ENCODE measurements at places on chromosomes 5 and 9.

DNA sequence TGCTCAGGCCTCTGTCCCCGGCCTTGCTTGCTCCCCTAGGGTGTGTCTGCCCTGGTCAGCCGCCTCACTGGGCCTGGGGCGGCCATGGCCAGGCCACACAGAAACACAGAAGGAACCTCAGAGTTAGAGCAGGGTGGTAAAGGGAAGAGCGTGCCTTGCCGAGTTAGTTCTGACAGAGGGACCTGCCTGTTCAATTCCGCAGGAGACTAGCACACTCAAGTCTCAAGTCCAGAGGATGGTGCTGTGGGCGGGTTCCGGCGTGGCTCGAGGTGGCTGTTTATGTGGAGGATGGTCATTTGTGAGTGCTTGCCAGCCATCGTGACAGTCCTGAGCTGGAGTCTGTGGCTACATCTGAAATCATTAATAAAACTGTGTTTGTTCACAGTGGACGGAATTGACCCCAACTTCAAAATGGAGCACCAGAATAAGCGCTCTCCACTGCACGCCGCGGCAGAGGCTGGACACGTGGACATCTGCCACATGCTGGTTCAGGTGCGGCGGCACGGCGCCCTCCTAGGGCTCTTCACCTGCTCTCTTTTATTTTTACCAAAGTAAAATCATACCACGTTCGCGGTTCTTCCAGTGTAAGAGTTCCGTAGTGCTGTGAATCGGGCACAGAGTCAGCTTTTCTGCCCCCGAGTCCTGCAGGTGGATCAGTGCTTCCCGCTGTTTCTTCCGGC, 95.5 kb upstream of the CACNA1B start:
- DNase-seq = no peak

- no peak for DNase-seq
Observed at GRCh38 chr5:74310997-74311930, 329.3 kb downstream of the ENC1 start.

DNA sequence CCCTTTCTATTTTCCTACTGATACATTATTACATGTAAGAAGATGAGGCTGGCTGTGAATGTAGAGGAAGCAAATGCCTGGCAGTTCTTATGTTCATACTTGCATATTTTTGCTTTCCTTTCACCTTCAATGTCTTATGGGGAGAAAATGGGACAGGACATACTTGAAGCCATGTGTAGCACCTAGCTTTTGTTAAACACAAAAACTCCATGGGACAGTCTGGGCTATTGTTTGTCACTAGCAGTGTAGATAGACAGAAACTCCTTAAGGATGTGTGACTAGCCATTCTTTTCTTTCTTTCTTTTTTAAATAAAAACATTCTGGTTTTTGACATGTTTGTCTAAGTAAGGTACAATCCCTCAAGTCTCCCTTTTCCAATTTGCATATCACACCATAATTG, 122.7 kb downstream of the ARL15 start:
- DNase-seq = no peak

DNA sequence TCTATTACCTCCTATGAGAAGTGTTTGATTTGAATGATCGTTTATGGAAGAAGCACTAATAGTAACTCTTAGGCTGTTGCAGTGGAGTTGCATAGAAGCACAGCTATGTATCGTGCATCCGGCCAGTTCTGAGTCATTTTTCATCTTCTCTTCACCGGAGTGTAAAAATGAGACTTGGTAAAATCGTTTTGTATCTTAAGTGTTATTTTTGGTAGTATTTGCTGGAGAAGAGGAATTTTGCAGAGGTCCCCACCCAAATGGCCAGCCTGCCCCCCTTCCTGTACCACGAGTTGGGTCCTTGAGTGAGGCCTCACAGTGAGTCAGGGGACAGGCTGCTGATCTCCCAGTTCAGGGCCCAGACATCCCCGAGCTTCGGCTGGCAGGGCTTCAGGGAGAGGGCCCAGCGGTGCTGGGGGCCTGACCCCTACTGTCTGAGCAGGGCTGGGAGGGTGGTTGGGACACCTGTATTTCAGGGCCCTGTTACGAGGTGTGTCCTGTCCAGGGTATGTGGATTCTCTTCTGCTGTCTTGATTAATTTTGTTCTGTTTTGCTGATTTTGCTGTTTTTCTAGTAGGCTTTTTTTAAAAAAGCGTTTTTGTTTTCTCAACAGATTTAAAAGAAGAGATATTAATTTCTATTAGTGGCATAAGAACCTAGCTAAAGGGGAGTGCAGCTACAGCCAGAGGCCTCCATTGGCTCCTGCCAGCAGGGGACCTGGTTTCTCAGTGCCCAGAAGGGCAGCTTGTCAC, 210.8 kb downstream of the TRIO start:
- DNase-seq = no peak

GRCh38 chr5:135255461-135256178, 143.4 kb downstream of the MACROH2A1 start:
- no peak for DNase-seq

Data from endothelial cell (in vitro differentiated cells).